ENCODE measurements at places on chromosomes 3 and 15.

GRCh38 chr15:60480888-60481287 lies 1.9 kb upstream of the ICE2 start:
- no peak for DNase-seq

DNA sequence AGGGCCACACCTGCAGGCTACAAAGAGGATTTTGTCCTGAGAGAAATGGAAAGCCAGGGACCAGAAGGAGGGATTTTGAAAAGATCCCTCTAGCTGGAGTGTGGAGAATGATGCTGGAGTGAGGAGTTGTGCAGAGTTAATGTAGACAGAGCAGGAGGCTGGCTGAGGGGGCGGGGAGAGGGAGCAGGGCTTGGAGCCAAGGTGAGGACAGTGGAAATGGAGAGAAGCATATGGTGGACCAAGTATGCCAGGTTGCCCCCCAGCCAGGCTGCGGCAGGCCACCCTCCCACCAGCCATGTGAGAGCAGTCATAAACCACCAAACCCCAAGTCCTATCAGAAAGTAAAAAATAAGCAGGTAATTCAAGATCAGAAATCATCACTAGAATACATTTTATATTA lies 14.7 kb downstream of the RARRES1 start:
- DNase-seq: no peak

DNA sequence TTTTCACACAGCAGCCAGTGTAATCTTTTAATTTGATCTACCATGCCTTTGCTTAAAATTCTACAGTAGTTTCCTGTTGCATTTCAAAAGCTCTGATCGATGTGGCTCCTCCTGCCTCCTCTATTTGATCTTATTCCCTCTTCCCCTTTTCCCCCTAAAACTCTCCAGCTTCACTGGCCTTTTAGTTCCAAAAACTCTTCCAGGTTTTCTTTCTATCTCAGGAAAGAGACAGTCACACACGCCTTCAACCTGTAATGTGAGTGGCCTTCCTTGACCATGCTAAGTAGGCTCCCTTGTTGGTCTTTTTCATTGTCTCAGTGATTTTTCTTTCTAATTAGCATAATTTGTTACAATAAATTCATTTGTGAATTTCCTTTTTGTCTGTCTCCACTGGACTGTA lies 985 bp downstream of the TEX9 start:
- DNase-seq: no peak

DNA sequence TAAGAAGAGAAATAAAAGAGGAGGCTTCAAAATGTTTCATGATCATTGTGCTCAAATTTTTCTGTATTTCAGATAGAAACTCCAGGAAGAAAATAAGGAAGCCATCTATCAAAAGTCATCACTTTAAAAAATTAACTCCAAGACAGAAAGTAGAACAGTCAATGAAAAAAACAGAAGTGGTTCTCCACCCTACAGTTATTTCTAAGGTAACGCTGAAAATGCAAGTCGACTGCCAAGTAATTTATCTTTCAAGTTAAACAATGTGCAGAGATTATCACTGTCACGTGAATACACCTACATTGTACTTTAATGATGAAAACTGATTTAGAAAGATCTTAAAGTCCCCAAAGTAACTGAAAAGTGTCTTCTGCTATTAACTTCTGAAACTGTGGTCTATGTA lies 78.5 kb upstream of the SNRPA1 start:
- DNase-seq: no peak

DNA sequence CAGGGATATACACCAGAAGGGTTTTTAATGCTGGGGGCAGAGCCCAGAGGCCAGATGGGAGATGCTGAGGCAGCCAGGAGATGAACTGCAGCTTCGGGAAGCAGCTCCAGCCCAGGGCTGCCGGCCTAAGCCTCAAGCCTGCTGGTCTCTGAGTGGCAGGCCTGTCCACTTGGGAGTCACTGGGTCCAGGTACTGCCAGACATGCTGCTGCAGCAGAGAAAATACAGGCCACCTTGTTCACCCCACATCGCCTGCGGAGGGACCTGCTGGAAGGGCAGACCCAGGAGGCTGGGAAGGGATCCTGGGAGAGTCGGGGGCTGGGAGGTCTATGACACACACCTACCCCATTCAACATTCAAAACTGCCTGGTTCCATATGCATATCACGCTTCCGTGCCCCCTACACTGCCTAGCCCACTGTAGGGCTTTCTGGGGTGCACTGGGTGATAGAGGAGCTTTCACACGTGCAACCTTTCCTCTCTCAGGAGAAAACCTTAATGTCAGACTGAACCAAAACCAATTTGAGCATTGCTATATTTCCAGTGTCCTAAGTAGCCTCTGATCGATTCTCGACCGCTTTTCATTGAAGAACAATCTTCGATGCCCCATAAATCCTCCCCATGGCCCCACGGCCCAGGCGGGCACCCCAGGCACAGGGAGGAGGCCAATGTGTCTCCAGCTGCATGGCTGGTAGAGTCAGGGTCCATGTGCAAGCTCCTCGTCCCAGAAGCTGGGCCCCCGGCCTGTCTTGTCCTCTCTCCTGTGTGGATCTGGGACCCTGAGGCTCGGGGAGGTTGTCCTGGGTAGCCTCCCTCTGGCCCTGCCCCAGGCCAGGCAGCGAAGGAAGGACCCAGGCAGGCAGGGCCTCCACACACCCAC lies 147.4 kb downstream of the ATP10A start:
- DNase-seq: no peak

DNA sequence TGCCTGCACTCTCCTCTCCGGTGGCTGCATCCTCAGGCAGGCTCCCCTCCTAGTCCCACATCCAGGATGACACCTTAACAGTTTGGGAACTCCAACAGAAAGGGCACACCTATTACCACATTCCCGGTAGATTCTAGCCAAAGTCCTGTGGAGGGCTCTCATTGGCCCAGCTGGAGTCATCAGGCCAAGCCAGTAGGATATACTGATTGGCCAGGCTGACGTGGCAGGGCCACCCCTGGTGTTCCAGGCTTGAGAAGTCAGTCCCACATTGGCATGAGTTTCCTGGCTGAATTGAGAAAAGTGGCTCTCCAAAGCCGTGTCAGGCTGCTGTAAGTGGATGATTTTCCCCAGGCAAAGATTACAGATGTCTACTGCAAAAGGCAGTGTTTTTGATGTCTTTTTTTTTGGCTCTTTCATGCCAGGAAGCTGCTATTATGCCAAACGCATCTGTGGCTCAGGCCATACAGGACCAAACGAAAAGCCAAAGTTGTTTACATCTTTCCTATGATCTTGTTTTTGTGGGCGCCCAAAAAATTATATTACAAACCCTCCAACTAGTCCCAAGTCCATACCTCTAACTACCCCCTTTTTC lies 6.6 kb upstream of the BLM start:
- no peak for DNase-seq

DNA sequence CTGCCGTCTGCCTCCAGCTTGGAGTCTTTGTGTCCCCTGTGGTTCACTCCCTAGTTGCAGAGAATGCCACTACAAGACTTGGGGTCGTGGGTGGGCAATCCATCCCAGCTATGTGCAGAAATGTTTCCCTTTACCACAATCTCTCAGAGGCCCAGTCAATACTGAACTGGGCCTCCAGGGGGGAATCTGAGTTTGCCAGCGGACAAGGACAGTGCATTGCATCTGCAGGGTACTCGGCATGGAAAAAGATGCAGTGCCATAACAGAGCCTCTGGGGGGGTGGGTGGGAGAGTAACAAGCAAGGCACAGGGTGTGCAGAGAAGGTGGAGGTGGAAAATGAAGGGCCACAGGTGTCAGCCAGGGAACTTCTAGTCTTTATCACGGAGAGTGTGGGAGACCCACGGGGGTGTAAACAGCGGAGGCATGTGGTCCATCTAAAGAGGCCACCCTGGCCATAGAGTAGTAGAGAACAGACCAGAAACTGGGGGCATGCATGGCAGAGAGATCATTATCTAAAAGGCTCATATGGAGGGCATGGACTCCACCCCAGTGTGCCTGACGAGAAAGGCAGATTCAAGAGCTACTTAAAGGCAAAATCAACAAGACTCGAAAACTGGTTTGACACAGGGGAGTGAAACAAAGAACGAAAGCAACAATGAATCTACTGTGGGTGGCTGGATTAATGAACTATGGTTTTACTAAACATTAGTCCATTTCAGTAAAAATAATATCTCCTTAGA lies 182.4 kb downstream of the ANXA2 start:
- DNase-seq: no peak

- no peak for DNase-seq
These were observed 110.6 kb upstream of the MEF2A start for GRCh38 chr15:99454941-99455788.

DNA sequence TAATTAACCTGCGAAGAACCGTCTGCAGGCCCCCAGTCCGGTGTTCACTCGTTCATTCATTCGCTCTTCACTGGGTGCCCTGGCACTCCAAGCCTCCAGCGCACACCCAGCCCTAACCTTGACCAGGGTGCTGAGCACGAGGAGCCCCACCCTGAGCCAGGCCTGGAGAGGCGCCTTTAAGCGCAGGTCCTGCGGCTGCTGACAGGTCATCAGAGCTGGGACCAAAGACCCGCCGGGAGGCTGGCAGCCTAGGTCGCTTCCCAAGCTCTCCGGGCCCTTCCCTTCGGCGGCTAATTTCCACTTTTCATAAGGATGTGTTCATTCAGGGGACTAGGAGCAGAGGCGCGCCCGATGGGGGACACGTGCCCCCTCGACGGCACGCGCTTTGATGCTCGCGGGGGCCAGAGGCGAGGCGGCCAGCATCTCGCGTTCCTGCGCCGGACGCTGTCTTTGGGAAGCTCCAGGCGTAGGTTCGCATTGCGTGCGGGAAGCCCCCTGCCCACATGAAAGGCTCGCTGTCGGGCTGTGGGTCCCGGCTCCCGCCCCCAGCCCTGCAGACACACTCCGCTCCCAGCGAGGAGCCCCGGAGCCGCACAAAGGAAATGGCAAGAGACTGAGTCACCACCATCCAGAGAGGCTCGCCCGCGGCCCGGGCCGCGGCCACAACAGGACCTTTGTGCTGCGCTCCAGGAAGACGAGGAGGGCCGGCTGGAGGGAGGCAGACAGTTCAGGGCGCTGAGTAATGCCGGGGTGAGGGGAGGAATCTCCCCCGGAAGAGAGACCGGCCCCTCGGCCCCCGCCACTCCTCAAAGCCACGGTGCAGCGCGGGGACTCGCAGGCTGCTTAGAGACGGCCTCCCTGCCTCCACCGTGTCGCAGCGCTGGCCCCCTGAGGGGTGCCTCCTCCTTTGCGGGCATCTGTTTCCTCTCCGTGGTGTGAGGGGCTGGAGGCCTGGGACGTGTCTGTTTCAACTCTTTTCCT lies 266.4 kb upstream of the HES1 start:
- DNase-seq: no peak

DNA sequence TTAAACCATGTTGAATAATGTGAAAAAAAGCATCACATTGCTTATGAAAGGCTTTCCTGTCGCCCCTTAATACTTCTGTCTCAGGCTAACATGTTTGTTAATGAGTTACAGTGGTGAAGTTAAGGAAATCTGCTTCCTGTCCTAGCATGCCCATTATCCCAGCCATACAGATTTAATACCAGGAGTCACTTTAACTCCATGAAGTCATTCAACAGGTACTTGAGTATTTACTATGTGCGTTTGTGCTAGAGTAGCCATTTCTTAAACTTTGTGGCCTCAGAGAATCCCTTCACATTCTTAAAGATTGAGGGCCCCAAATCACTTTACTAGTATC lies 10.1 kb upstream of the SETD5 start:
- DNase-seq: no peak

DNA sequence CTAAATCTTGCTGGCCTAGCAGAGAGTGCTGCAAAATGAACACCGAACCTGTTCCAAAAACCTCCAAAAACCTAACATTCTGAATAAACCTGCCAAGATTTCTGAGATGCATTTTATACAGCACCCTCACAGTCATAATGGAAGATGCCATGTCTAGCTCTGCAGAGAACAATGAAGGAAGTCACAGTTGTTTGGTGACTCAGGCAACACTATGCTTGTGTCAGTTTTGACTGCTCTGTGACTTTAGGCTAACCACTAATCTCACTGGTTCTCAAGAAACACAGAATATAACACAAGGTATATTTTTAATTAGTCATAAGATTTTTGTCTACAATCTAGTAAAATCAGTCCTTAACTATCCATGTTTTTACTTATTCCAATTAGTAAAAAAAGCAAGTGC lies 606.6 kb downstream of the TBL1XR1 start:
- DNase-seq: no peak

DNA sequence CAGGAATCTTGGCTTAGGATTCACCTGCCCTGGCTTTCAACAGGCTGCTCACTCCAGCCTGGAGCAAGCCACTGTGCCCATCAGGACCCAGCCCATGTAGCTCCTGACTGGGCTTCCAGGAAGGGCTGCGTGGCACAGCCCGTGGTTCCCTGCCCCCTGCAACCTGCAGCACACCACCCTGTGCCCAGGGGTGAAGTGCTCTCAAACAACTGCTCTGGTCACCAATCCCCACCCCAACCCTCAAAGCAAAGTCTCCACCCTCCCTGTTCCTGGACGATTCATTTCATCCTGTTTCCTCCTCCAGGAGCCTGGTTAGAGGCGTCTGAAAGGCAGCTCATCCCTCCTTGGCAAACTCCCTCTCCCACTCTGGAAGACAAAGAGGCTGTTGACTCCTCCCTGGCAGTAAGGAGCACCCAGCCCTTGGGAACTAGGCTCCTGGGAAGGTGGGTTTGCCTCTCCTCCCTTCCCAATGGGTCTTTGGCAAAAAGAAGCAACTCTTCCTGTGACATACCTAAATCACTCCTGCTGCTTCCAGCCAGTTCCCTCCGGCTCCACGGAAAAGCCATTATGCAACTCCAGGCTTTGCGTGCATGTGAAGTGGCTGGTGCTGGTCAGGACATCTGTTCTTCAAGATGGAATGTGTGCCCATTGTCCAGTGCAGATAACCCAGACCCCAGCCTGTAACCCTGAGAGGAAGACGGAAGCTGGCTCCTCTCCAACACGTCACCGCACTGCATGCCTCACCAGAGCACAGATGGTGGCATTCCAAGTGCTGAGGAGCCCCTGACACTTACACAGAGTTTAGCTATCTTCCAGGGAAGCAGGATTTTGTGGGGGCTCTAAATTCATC lies 29.1 kb upstream of the VIPR1 start:
- DNase-seq: no peak

GRCh38 chr3:15288331-15289035 lies 43.9 kb downstream of the SH3BP5 start:
- no peak for DNase-seq

DNA sequence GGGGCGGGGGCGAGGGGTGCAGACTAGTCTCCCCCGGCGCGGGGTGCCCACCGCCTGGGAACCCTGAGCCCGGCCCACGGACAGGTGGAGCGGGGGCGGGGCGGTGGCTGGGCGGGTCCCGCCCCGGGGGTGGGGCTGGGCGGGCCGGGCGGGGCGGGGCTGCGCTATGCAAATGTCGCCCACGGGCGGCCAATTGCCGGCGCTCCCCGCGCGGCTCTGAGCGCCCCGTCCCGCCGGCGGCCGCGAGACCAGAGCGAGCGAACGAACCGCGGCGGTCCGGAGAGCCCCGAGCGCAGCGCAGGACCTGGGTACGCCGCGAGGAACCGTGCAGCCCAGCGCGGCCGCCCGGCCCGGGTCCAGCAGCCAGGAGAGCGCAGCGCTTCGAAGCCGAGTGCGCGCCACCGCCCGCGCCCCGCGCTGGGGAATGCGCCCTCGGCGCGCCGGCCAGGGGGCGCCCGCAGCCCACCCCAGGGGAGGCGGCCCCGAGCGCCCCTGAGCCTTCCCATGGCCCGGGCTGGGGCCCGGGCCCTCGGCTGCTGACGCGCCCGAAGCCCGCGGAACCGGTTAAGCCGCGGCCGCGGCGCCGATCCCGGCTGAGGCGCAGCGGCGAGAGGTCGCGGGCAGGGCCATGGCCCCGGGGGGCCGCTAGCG lies at the start of gene SEMA3F:
Gene SEMA3F, plus strand, starts transcription at position 485 of the 651 bp plus-strand sequence. CDS start 4,299 bp downstream, outside the sequence.
- peak; percentile 65 for DNase-seq

- no peak for DNase-seq
These were observed 12.0 kb upstream of the ABTB1 start for GRCh38 chr3:127660621-127661251.
